D721Med (cell line): ENCODE measurements at places on chromosomes 6 and 20.

- no peak for DNase-seq
Observed at GRCh38 chr20:53104884-53105283, 132.7 kb downstream of the TSHZ2 start.

- DNase-seq: no peak
Observed at GRCh38 chr6:28810659-28811053, 113.1 kb downstream of the TRIM27 start.

GRCh38 chr6:135270676-135271536 is 89.8 kb downstream of the MYB start:
- DNase-seq: no peak

DNA sequence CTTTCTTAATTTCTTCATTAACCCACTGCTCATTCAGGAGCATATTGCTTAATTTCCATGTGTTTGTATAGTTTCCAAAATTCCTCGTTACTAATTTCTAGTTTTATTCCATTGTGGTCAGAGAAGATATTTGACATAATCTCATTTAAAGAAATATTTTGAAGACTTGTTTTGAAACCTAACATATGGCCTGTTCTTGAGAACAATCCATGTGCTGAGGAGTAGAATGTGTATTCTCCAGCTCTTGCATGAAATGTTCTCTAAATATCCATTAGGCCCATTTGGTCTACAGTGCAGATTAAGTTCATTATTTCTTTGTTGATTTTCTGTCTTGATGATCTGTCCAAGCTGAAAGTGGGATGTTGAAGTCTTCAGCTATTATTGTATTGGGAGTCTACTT is 251.7 kb downstream of the ALDH8A1 start:
- DNase-seq: no peak

GRCh38 chr20:50431066-50431450 is 79.1 kb upstream of the PTPN1 start:
- DNase-seq: no peak

- DNase-seq: no peak
Observed at GRCh38 chr20:59583428-59584277, 20.7 kb upstream of the PHACTR3 start.

GRCh38 chr20:17640875-17641378 is 41.1 kb downstream of the RRBP1 start:
- no peak for DNase-seq
